Transverse colon (tissue), 4 donors: ENCODE measurements at places on chromosomes 7 and 10.

- no peak for DNase-seq
Measured at GRCh38 chr10:65949526-65949925, 976.3 kb upstream of the LRRTM3 start.

- no peak for DNase-seq
Measured at GRCh38 chr7:55158541-55159382, 139.9 kb downstream of the EGFR start.

GRCh38 chr10:122255509-122256301 is 15.4 kb upstream of the BTBD16 start:
- no peak for DNase-seq

GRCh38 chr7:19442016-19442785 is 266.6 kb downstream of the POLR1F start:
- no peak for DNase-seq
